ENCODE measurements at places on chromosomes 2 and 18.

GRCh38 chr2:112685271-112685884 lies 35.4 kb upstream of the NT5DC4 start:
- DNase-seq: no peak

DNA sequence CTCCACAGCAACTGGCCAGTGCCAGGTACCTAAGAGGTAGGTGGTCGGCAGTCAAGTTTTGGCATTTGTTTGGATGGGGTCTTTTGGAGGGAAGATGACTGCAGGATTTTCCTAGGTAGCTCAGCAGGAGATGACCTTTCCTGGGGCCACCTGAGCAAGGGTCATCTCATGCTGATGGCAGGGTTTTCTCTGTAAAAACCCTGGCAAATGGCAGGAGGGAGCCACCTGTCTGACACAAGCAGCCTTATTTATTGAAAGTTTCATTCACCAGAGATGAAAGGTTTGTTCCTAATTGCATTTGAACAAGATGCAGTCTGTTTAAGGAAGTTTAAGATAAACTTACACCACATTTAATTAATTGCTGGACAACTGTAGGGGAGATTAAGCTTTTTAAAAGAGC lies 31.6 kb upstream of the ACAA2 start:
- DNase-seq: no peak

DNA sequence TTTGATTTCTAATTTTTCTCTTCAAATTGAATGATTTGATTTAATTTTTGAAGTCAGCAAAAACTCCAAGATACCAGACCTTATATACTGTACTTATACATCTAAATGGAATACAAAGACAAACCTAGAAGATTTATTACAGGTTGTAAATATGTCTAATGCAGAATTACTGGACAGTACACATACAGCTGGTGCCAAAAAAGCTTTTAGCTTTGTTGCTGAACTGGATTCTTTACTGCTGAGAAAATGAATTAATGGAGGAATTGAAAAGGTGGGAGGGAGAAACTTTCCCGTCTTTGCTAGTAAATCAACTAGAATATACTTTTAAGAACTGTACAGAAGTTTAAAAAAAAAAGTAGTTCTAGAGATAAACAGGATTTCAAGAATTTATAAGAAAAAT lies 17.5 kb downstream of the C1D start:
- no peak for DNase-seq

- no peak for DNase-seq
These were observed 46.8 kb downstream of the ZC3H15 start for GRCh38 chr2:186532891-186533290.

DNA sequence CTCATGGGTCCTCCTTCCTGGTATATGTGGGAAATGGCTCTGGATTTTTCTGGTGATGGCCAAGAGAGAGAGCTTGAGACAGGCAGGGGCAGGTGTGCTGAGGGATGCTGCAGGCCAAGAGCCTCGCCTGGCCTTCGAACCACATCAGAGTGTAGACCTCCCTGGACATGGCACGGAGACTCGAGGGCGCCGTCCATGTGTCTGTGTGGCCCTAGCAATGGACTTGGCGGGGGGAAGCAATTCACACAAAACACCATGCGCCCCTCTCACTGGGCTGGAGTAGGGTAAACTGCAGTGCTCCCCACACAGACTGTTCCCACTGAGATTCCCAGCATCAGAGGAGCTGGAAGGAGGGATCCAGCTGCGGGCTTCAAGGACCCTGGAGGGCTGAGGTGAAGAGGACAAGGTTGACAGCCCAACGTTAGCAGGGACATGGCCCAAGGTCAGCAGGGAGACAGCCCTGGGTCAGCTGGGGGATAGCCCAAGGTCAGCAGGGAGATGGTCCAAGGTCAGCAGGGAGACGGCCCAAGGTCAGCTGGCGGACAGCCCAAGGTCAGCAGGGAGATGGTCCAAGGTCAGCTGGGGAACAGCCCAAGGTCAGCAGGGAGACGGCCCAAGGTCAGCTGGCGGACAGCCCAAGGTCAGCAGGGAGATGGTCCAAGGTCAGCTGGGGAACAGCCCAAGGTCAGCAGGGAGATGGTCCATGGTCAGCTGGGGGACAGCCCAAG lies 75.4 kb upstream of the HDAC4 start:
- DNase-seq: no peak

GRCh38 chr2:173955004-173955403 lies 10.2 kb downstream of the SP3 start:
- no peak for DNase-seq

DNA sequence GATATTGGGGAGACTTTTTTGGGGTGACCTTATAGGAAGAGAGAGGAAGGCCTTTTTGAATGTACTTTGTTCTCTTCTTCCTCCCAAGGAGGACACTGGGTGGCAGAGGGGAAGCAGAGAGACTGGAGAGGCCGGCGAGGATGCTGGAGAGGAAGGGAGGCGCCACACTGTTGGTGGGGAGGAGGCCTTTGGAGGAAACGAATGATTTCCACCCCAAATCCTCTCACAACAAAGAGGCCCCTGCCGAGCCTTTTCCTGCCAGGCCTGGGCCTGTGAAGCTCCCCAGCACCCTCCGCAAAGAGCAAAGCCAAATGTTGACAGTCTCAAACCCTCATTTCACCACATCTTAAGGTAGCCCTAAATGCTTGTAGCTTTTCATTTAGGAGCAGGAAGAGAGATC lies 59.0 kb upstream of the UPP2 start:
- DNase-seq: no peak

DNA sequence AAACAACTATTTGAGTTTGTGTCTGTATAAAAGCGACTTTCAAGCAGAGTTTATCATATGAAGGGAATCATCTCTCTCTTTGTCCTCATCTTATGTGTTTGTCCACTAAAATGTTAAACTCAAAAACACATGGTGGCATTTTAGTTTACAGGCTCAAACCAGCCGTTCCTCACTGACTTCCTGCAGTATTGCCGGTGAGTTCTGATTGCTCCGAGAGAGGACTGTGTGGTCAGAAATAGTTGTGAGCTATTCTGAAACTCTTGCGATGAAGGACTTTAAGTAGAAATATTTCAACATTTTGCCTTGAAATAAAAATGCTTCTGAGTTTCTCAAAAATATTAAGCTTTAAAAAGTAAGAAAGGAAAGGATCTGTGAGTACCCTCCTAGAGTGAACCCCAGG lies 163.2 kb upstream of the CAVIN2 start:
- DNase-seq: no peak

GRCh38 chr2:35462226-35462998 lies 893.2 kb upstream of the CRIM1 start:
- peak; percentile 75 for DNase-seq

DNA sequence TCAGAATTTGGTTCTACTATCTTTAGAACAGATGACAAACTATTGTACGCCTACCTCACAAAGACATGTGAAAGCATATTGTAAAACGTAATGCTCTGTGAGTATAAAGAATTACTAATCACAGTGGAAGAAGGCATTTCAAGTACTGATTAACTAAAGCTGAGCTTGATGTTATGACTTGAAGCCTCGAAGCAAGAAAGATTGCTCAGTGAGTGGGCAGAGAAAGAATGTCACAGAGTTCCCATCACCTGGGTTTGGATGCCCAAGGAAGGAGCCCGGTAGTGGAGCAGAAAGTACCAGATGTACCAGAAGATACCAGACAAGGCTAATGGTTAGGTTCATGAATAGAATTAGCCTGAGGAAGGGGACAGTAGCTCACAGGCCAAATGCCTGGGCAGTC lies 39.5 kb upstream of the FAM110C start:
- DNase-seq: no peak

Measured in brain (organoid and tissue), 16 donors.